ENCODE measurements at places on chromosomes 3 and 15.

DNA sequence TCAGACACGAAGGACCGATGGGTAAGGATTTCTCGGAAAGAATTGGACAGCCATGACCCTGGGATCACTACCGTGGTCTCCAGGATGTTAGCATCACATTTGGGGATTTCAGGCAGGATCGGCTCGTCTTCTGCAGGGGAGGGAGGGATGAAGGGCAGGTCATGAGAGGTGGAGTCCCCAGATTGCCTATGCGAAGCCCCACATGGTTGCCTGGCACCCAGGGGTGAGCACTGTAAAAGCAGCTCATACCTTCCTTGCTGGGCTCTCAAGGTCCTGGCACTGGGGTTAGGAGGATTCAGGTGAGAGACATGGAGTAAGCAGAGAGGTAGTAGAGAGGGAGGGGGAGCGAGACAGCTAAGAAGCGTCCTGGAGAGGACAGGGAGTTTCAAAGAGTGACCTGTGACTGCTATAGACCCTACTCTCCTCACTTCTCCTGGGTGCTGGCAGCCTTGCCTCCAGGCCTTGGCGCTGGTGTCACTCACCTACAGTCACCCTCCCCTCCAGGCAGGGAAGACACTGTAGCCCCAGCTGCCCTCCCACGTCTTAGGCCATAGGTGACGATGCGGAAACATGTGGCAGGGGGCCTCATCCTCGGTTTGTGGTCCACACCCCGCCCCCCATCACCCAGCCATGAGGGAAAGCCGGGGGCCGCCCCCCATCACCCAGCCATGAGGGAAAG lies 15.0 kb upstream of the EHD4 start:
- no peak for DNase-seq

- DNase-seq = no peak
Measured at GRCh38 chr3:10722911-10723310, 93.1 kb upstream of the SLC6A11 start.

DNA sequence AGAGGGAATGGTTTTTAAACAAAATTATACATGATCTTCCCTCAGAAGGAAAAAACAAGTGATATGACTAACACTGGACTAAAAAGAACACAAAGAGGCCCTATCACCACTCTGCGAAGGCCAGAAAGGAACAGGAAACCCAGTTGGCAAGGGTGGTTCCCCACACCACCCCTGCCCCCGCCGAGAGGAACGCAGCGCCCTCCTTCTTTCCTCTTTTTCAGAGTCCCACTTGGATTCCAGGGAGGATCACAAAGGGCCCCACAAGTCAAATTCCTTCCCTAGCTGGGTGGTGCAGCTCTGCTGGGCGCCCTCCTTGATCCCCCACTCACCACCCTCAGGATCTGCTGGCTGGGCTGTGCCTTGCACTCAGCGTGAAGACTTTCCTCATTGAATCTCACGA lies 29.8 kb downstream of the PLA1A start:
- DNase-seq = no peak

- DNase-seq = no peak
Measured at GRCh38 chr3:195159814-195160165, 111.2 kb downstream of the XXYLT1 start.

GRCh38 chr3:138202945-138203701 lies 16.0 kb downstream of the ARMC8 start:
- DNase-seq = no peak

GRCh38 chr15:67077641-67078215 lies 12.3 kb downstream of the SMAD3 start:
- DNase-seq = no peak

- DNase-seq = no peak
Measured at GRCh38 chr3:86967062-86967461, 23.9 kb downstream of the VGLL3 start.

DNA sequence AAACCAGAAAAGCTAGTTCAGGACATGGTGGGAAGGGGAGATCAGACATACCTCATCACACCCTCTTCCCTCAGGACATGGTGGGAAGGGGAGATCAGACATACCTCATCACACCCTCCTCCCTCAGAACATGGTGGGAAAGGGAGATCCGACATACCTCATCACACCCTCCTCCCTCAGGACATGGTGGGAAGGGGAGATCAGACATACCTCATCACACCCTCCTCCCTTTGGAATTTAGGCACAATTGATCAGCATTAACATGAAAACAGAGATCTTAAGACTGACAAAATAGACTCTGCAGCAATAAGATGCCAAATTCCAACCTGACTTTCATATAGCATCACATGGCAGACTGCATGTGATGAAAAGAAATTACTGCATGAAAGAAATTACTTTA lies 412.7 kb upstream of the ZNF717 start:
- DNase-seq = no peak

GRCh38 chr3:52820736-52821135 lies 9.7 kb downstream of the ITIH4 start:
- DNase-seq = no peak

DNA sequence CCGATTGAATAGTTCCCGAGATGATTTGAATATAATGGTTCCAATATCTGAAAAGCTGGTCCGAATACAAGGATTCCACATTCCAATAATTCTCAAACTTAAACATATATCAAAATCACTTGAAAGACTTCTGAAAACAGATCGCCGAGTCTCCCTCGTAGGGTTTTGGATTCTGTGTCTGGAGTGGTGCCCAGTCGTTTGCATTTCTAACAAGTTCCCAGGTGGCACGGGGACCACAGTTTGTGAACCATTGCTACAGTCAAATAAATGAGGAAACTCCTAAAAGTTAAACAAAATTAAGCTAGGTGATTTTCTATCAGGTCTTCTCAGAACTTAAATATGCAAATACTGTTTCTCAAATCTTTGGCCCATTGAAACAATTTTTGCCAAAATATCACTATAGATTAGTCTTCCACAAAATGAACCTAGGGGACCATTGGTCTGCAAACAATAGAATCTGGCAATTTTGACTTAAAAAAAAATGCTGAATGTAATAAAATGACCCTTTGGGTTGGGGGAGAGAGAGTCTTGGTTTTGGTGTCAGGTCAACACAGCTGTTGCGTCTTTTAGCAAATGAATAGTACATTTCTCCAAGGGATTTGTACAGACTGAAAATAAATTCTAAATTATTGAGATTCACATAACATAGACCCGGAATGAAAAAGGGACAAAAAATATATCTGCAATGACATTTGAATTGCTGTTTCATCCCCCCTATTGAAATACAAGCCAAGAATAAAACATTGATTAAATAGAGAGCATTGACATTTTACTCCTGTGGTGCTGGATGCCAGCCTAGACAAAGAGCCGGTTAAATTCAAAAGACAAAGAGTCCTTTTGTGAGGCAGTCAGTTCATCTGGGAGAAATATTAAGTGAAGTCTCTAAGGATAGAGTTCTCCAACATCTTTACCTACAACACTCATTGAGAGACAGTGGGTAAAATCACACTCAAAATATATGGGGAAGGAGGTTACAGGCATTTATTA lies 175.7 kb upstream of the ADAMTS9 start:
- no peak for DNase-seq

- DNase-seq = no peak
Measured at GRCh38 chr3:139284221-139284620, 59.6 kb upstream of the MRPS22 start.

DNA sequence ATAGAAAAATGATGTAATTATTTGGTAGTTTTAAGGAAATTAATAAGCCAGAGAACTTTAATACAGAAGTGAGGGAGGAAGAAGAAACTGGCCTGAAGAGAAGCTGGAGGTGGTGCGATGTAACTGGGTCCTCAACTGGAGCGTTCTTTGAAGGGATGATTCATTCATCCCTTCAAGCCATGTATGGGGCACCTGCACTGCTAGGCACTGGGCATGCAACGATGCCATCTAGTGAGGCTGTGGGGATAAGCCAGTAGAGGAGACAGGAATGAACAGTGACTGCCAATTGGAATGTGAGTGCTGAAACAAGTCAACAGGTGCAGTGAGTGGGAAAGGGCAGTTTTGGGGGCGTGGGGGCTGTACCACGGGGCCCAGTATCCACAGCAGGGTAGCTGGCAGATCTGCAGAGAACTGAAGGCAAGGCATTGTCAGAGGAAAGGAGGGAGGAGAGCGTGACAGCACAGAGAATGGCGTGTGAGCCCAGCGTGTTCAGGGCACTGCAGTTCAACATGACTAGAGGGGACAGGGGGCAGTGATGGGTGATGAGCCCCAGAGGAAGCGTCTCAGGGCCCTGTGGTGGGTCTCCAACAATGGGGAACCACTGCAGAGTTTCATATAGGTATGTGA lies 3.8 kb upstream of the KIF23 start:
- DNase-seq = no peak

GRCh38 chr3:127768346-127769008 lies 53.8 kb downstream of the MGLL start:
- DNase-seq = no peak

DNA sequence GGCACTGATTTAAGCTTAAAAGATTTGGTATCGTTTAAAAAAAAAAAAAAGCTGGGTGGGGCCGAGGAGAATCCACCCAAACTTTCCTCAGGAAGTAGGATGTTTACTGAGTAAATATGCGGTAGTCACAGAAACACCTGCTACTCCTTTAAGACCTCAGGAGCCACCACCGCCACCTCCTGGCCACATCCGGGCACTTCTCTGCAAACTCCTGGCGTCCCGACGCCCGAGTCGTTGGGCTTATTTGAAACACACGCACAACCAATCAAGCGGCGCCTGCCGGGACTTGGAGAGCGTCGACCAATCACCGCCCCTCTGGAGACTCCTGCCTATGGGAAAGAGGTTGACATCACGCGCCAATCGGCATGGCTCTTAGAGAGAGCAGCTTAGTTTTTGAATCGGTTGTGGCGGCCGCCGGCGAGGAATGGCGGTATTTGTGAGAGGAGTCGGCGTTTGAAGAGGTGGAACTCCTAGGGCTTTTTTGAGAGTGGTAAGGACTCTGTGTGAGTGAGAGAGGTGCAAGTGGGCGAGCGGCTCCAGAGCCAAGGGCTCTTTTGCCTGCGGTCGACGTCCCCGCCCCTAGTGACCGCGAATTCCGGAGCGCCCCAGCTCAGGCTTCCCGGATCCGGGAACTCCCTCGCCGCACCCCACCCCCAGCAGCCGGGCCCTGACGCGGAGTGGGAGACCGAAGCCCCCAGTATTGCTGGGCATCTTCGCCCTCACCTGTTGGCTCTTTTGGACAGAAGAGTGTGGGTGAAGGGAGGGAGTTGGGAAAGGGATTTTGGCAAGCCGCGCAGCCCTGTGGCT lies at the start of gene ECT2:
Gene ECT2 (plus strand): TSS at position 359 of the 807 bp plus-strand sequence. CDS start 3,805 bp downstream, outside the sequence.
- peak; percentile 93 for DNase-seq

- DNase-seq = no peak
Measured at GRCh38 chr3:58874248-58874741, 175.5 kb downstream of the CFAP20DC start.

- no peak for DNase-seq
Measured at GRCh38 chr3:34207002-34207401, 408.6 kb downstream of the PDCD6IP start.

DNA sequence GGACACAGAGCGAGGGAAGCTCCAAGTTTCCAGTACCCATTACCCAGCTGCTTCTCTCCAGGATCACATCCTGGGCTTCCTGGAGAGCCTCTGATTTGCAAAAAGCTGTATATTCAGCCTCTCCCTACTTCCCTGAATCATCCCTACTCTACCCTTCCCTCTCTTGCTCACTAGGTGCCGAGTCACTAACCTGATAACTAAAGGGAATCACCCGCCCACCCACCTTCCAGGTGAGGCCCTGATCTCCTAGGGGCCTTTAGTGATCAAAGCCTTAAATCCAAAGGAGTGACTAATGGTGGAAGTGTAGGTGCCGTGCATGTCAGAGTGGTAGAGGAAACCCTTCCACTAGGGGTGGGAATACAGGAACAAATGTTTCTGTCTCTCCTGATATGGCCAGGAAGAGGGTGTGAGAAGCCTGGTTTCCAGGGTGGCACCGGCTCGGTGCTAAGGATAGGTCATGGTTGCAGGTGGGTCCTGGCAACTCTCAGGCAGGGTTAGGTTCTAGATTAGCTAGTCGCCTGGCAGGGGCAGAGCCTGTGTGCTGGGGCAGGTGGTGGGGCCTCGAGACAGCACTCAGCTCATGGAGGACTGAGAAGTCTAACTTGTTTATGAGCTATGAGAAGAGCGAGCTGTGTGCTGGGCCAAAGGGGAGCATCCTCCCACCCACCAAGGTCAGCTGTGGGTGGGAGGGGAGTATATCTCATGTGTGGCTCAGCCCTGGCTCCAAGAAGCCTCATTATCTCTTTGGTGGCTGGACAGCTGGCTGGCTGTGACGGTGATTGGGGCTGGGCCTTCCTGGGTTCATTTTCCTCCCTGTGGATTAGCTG lies 10.1 kb downstream of the SEMA7A start:
- DNase-seq = no peak

DNA sequence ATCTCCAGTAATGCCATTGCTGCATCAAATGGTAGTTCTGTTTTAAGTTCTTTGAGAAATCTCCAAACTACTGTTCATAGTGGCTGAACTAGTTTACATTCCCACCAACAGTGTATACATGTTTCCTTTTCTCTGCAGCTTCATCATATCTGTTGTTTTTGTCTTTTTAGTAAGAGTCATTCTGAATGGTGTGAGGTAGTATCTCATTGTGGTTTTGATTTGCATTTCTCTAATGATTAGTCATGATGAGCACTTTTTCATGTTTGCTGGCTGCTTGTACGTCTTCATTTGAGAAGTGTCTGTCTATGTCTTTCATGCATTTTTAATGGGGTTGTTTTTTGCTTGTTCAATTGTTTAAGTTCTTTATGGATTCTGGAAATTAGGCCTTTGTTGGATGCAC lies 10.2 kb upstream of the GCSAM start:
- no peak for DNase-seq

- DNase-seq = no peak
Measured at GRCh38 chr3:72633121-72633520, 215.1 kb downstream of the SHQ1 start.

GRCh38 chr3:72673011-72673771 lies 175.1 kb downstream of the SHQ1 start:
- DNase-seq = no peak

DNA sequence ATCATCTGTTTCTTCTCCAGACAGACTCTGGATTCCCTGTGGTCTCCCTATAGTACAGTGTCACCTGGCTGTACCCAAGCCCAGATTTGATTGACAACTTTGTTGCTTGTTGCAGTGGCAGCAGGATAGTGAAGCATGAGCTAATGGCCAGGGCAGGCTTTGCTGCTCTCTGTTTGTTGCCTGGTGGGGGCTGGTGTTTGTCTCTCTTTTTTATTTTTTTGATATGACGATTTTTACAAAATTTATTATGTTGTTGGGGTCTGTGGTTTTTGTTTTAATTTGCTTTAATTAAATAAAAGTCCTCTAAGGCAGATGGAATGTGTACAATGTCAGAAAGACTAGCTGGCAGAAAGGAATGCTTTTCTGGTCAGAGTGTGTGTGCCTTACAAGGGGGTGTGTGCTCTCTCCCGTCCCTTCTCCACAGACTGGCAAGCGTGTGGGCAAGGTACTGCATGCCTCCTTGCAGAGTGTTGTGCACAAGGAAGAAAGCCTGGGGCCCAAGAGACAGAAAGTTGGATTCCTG lies 15.2 kb upstream of the CLEC3B start:
- no peak for DNase-seq

GRCh38 chr15:29316422-29316821 lies 46.8 kb upstream of the NSMCE3 start:
- no peak for DNase-seq

- no peak for DNase-seq
Measured at GRCh38 chr15:31034152-31034551, 42.7 kb upstream of the MTMR10 start.

- DNase-seq = no peak
Measured at GRCh38 chr3:133583396-133583795, 9.9 kb downstream of the CDV3 start.

- no peak for DNase-seq
Measured at GRCh38 chr15:33150431-33150941, 44.0 kb downstream of the FMN1 start.

GRCh38 chr3:179713643-179714090 lies 60.8 kb downstream of the USP13 start:
- DNase-seq = no peak

Data from stimulated activated CD8-positive, alpha-beta memory T cell treated with anti-CD3 and anti-CD28 coated beads, Interleukin-2, amount 100 ng/mL, for 1 hour (primary cell).